ENCODE measurements at places on chromosomes 7 and 10. TPM values are rescaled to one million over a fixed set of nuclear protein-coding genes. Genes with fewer than 3 reads are reported as not detected.

GRCh38 chr7:84535580-84536270 lies 341.1 kb upstream of the SEMA3A start:
- DNase-seq: no peak

The YAE1 gene
- 15.9 TPM for total RNA-seq

The PRSS37 gene
- not detected for total RNA-seq

GRCh38 chr7:235576-236395 lies 43.4 kb downstream of the FAM20C start:
- no peak for DNase-seq

GRCh38 chr10:78196964-78197363 lies 163.3 kb downstream of the RPS24 start:
- DNase-seq: no peak

GRCh38 chr7:7764520-7765396 lies 46.4 kb upstream of the RPA3 start:
- DNase-seq: no peak

DNA sequence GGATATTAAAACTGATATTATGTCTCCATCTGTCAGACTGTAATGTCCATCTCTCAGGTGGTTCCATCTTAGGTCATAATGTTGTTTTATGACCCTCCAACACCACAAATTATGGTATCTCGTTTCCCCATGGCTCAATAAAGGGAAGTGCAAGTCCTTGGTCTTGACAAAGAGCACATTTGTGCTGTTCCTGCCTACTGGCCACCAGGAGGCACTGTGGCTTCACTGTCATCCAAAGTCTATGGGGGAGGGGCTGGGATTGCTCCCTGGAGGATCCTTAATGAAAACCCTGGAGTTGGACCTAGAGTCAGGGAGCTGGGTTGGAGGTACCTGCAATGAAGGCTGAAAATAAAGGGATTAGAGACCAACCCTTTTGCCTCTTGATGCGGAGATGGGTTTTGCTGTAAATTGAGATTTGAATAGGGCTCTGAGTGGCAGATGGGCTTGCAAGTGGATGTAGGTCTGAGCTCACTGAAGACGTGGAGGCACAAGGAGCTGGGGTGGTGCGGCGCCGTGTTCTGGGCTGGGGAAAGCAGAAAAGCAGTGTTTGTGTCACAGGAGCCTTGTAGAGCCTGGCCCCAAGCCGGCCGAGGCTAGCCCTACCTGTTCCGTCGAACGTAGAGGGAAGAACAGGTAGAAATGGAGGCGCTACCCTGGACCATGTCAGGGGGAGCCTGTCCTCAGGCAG lies 180.5 kb upstream of the PRSS58 start:
- DNase-seq: no peak

DNA sequence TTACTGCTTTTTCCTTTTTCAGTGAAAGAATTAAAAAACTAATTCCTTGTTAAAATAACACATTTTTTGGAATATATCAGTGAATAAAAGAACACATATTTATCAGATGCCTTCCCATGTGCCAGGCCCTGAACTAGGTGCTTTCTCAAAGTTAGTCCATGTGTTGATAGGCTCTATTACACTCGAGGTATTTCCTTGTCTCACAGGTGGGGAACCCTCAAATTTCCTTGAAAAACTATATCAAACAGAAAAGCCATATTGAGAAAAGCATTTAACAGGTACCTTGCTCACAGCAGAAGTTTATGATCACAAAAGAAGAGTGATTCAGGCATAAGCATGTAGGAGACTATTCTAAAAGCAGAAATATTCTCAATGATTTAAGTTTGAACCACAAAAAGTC lies 75.6 kb upstream of the OGDHL start:
- no peak for DNase-seq

DNA sequence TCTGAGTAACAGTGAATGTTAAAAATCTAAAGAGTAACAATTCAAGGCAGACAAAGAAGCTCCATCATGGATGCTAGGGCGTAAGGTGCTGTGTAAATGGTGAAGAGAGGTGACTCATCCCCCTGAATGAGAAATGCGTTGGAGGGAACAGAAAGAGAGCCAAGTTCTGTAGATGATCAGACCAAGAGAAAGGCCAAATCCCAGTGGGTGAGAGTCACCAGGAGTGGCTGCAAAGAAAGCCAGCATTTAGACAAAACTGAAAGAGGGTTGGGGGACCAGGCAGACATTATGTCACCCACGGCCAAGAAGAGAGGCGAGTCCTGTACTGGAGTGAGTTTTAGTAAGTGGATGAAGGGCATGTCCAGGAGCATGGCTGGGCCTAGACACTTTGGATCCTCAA lies 153.1 kb downstream of the TRIL start:
- no peak for DNase-seq

- no peak for DNase-seq
Observed at GRCh38 chr10:57562211-57562610, 705.5 kb downstream of the IPMK start.

- peak; percentile 62 for DNase-seq
Observed at GRCh38 chr7:157010588-157011332, at the start of gene MNX1. MNX1 (minus strand) TSS chr7:157010663; CDS start chr7:157010350, 313 bp downstream.

The ORAI2 gene
- 5.4 TPM for total RNA-seq

The UCMA gene
- not detected for total RNA-seq

- no peak for DNase-seq
Observed at GRCh38 chr7:48078470-48078869, 10.6 kb upstream of the UPP1 start.

The TRAPPC14 gene
- 22.5 TPM for total RNA-seq
